ENCODE measurements at places on chromosomes 4 and X.

- no peak for DNase-seq
Measured at GRCh38 chr4:106358899-106359298, 9.7 kb downstream of the GIMD1 start.

DNA sequence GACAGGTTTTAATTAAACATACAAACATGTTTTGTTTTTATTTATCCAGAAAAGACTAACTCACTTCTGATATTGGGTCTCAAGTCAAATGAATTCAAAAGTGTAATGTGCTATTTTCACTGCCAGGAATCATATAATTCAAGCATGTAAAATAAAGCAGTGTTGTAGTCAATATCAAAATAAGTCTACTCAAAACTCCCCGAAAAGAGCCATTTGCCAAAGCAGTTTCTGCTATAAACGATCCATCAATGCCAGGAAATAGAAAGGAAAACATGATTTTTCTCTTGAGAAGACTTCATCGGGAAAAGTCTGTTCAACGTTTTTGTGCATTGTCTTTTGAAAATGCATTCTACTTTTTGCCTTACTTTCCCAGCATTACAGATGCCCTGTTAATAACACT, 633.3 kb downstream of the FAT4 start:
- DNase-seq: peak; percentile 63

DNA sequence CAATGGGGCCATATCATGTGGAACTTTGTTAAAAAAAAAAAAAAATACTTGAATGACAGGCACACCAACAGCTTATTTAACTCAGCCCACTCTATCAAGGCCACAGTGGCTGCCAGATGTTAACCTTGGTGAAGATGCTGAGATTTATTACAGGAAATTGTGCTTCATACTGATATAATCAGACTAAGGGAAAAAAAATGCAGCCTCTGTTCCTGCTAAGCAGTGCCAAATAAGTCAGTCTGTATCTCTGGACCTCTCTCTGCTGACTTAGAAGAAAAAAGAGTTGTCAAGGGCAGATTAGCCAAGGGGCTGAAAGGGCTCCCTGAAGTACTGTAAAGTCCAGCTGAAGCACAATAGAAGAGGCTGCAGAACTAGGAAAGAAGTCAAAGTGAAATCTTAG, 677.7 kb upstream of the HTR2C start:
- peak; percentile 25 for DNase-seq

DNA sequence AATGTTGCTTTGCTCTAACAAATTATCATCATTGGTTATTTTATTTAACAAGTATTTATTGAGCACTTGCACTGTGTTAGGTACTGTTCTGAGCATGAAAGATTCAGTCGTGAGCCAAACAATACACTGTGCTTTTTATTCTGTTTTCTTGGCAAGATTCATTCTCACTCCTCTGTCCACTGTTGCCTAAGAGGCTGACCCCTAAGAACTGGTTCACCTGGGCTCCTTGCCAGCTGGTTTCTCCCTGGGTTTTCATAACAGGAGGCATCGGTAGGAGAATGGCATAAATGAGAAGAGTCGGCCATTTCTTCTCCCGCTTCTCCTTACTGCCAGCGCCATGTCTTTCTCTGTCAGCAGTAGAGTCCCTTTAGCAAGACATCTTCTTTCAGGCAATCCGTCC, 243.7 kb upstream of the DIAPH2 start:
- no peak for DNase-seq

GRCh38 chr4:148680884-148681283, 238.7 kb upstream of the NR3C2 start:
- DNase-seq: no peak

GRCh38 chr4:41744572-41745291, 3.8 kb downstream of the PHOX2B start:
- peak; percentile 30 for DNase-seq

Data from muscle of back (tissue), 13 donors.